ENCODE measurements at places on chromosomes 5 and 9. TPM values are rescaled to one million over a fixed set of nuclear protein-coding genes. Genes with fewer than 3 reads are reported as not detected.

Gene PRRC1
- total RNA-seq = 40.9 TPM

Gene ELAVL2
- total RNA-seq = not detected

Gene POU5F2
- 0.16 TPM for total RNA-seq

Gene TNC
- 213 TPM for total RNA-seq

Gene PCDH1
- total RNA-seq = 1.1 TPM

Gene CNTFR
- total RNA-seq = not detected

Gene ZNF658
- 1.5 TPM for total RNA-seq

Gene CBY3
- 0.81 TPM for total RNA-seq

Gene DDX4
- not detected for total RNA-seq

Gene PLCXD3
- not detected for total RNA-seq

Gene JMY
- total RNA-seq = 2.6 TPM

Gene IL17B
- total RNA-seq = 0.38 TPM

Gene RAI14
- total RNA-seq = 118 TPM

Gene ZNF454
- 2.9 TPM for total RNA-seq

Gene QRFP
- total RNA-seq = not detected

Gene SLF1
- total RNA-seq = 2.2 TPM

Gene AGXT2
- not detected for total RNA-seq

Gene CD14
- total RNA-seq = not detected

Gene SHOC1
- not detected for total RNA-seq

Gene DBH
- total RNA-seq = not detected

Gene SPARC
- 2,047 TPM for total RNA-seq

Gene CPLANE1
- 14.3 TPM for total RNA-seq

Gene LCN10
- total RNA-seq = not detected

Gene LIFR
- 11.2 TPM for total RNA-seq

Gene TEX53
- not detected for total RNA-seq

Gene DRD1
- total RNA-seq = not detected

Gene MSX2
- total RNA-seq = 0.16 TPM

Gene WDR38
- total RNA-seq = not detected

Gene FOXD4L6
- total RNA-seq = not detected

Gene PCDHGB5
- total RNA-seq = 15.8 TPM

Gene SOX30
- total RNA-seq = 0.33 TPM

Gene TTC39B
- 8.6 TPM for total RNA-seq

Gene TLR4
- total RNA-seq = 12.2 TPM

Gene GPR21
- total RNA-seq = not detected

Gene DIAPH1
- 101 TPM for total RNA-seq

Gene ODF2
- total RNA-seq = 33.9 TPM

Gene SH3TC2
- 0.65 TPM for total RNA-seq

Gene GRM6
- total RNA-seq = not detected

Measured in mesangial cell (primary cell).